DMS153 (cell line): ENCODE measurements at places on chromosomes 1 and 21.

GRCh38 chr1:171160211-171160610 lies 24.9 kb upstream of the FMO2 start:
- DNase-seq, result no peak

- DNase-seq, result no peak
Observed at GRCh38 chr1:23394181-23394580, 24.5 kb upstream of the ZNF436 start.

DNA sequence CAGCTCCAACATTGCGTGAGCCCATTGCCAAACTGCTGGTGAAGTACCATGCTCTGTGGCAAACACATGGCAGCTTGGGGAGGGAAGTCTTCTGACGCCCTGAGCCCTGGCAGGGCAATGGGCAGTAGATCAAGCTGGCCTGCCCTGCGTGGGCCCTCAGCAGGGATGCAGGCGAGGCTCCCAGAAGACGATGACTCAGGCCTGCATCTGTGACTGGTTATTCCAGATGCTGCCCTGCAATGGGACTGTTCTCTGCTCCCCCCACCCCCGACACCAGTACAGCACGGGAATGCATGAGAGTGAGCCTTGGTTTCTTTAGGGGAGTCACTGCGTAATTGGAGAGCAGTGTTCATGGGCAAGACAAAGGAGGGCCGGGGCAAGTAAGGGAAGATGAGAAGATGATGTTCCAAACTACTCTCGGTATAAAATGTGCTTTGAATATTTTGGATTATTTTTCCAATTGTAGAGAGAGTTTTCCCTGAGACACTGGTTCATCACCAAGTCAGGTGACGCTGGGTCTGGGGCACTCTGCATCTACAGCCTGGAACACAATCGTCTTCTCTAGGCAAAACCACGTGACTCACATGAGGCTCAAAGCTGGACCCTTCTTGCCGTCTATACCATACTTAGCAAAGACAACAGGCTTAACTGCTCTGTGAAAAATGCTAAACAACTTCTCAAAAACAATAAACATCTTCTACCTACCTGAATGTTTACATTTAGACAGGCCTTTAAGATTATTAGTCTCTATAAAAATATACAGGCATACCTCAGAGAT lies 9.0 kb upstream of the C1orf198 start:
- no peak for DNase-seq

DNA sequence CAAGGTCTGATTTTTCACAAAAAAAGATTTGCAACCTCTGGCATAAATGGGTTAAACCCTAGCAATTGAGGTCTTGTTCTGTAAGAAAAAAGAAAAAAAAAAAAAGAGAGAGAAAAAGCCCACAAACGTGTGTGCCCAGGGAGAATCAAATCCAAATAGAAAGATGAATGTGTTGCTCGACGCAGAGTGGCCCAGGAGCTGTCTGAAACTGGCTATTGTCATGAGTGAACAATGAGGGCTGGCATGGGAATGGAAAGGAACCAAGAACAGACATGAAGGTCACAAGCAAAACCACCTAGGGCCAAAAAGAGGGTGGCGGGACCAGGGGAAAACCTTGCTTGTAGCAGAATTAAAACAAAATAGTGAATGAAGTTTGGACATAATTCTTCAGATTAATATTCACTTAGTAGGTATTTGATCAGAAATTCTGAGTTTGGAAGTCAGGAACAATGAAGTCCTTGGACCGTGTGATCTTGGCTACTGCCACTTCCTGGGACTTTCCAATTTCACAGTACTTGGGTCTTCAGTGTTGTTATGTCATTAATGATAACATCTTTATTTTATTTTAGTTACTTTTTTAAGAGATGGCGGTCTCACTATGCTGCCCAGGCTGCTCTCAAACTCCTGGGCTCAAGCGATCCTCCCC lies 3.1 kb downstream of the ENO1 start:
- no peak for DNase-seq

DNA sequence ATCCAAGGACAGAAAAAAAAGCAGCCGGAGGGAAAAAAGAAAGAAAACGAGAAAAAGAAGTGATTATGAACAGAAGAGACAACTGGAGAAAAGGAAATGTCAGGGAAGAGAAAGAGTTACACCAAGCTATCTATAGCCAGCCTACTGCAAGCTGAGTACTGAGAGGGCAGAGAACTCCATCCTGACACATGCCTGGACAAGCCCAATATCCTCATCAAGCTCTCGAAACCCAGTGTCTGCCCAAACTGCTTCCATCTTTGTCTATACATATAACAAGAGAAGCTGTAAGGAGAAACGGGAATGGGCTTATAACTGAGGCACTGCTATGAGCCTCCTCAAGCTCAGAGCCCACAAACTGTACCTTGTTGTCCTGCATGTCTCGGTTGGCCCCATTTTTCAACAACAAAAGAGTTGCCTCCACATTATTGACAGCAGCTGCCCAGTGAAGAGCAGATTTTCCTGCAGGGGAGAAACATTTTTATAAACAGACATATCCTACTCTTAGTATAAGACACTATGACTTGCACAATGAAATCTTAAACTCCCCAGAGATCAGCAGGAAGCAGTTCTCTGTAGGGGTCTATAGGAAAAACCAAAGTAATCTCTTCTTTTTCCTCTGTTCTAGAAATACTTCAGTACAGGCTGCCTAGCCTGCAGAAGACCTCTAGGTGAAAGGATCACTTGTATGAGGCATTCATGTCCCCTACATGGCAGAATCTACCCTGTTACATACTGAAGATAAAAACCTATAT lies 21.2 kb upstream of the ADAM30 start:
- no peak for DNase-seq

GRCh38 chr1:31585736-31586365 lies 9.5 kb downstream of the TINAGL1 start:
- no peak for DNase-seq

DNA sequence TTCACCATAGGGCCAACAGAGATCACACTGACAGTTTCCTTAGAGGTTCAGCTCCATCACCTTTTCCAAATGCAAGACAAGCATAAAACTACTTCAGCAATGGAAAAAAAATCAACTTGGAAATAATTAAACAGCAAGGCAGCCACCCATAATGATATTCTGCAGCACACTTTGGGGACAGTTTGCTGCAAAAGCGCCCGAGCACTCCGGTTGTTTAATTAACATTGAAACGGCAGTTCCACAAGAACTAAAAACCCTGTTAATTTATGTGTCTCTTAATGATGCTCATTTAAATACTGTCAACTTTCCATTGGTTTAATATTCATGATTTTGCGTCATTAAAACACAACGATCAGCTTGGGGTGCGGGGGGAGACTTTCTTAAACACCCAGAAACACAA lies 153.2 kb downstream of the ELAVL4 start:
- DNase-seq, result no peak

- no peak for DNase-seq
Observed at GRCh38 chr1:178412400-178412770, 84.4 kb downstream of the CLEC20A start.
